ENCODE measurements at places on chromosomes 3 and 15.

DNA sequence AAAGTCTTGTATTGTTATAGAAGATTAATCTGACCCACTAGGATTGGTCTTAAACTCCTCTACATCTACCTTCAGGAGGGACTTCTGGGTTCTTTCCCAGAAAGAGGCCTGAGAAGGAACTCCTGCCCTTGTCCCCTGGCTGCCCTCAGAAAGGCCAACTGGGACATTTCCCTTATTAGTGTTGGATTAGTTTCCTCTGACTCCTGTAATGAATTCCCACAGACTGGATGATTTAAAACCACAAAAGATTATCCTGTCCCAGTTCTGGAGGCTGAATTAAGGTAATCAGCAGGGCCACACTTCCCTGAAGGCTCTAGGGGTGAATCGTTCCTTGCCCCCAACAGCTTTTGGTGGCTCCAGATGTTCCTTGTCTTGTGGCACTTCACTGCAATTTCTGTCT is 102.8 kb upstream of the NMNAT3 start:
- no peak for DNase-seq

DNA sequence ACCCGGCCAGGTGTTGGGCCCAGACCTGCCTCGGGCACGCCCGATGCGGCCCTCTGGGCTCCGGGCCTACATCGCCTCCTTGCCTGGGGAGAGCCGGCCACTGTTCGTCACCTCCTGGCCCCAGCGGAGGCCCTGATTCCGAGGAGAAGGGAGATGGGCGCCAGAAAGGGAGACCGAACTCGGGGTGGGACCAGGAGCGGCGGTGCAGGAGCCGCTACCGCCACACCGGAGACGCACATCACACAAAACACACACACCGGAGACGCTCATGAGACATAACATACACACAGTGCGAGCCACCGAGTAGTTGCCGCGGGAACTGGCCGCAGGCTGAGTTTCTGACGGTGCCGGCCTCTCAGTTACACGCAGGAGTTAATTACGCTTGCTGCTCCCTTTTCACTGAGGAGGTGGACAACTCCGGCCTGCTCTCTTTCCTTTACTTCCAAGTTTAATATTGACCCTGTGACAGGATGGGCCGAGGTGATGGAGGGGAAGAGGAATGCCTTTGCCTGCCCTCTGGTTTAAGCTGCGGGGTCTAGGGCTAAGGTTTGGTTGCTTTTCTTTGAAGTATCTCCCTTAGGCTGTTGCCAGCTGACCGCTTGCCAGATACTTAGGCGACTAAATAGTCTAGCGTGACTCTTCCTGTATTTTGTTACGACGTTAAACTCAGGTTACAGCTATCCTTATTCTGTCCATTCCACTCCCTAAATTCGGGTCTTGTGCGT is 570 bp downstream of the PCNP start:
- DNase-seq: peak; percentile 44

DNA sequence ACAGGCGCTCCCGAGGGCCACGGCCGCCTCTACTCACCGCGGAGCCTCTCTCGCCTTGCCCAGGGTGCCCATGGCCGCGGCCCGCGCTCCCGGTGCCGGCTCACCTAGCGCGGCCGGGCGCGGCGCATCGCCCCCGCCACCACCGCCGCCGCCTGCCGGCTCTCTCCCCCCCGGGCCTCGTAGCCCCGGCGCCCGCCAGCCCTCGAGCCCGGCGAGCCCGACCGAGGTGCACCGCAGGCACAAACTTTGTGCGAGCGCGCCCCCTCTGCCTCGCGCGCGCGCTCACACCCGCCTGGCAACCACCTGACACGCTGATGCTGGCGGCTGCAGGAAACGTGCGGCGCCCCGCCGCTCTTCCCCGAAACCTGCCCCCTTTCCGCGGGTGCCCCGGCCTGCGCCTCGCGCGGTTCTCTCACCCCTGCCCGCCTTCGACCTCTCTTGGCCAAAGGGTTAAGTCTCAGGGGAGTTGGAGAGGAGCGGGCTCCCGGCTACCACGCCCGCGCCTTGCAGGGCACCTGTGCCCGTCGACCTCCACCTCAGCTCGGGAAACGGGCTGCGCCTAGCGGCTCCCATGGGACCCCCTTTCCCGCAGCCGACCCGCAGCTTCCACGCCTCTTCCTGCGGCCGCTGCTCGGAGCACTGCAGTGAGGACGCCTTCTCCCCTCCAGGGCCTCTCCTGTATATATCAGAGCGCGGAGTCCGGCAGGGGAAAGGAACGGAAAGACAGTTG is at the start of gene RASGRP1:
RASGRP1 (minus strand) TSS at position 258 of the 730 bp plus-strand sequence; CDS start at position 72, 186 bp downstream.
- DNase-seq: peak; percentile 81

DNA sequence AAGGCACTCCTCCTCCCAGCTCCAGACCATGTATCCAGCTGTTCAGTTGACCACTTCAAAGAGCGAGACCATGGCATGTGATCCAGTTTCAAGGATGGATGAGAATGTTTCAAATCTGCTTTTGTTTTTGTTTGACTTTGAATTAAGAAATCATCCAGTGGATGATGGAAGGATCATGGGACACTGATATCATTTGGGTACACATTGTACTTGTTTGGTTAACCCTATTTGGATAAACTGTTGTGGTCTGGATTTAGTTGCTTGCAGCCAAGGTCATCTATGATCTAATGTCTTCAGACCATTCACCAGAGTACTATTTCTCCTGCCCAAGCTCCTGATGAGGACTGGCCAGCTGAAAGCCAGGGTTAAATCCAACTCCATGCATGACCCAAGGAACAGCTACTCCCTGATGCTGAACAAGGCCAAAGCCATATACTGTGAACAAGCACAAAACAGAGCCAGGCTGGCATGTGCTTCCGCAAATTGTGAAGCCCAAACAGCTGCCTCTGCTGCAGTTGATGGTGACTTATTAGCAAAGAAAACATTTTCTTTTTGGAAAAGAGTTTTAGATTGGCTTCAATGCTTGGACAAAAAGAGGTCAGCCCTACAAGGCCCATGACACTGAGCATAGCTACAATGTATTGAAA is 5.2 kb upstream of the ADAMTS17 start:
- no peak for DNase-seq

DNA sequence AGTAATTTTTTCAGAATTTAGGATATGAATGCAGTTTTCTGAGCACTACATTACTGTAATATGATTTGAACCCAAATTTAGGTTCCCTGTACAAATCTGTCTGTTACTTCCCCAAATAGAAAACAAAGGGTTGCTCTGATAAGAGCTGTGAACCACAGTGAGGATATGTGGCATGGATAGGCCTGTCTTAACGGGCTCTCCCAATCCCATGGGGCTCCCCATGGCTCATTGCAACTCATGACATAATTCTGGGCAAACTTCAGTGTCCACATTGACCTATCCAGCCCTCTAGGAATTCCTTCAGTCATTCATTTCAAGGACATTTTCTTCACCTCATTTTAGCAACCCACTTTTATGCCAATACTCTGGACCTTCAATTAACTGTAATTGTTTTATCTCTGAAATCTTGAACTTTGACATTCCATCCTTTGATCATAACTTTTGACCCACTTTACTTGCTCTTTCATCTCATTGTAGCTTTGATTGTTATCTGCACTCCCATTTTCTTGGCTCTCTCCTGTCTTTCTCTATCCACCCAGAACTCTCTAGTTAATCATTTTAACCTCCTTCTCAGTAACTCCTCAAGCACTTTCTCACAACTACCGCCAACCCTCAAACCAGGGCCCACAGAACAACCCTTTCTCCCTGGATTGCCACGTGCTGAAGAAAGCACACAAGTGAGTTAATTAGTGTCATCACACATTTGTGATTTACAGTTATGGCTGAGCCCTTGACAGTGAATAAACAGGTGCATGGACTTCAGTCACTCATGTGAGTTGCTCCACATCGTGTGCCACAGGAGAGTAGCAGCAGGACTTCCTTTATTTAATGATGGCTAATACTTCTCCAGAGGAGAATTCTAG is 94.9 kb upstream of the AADACL2 start:
- no peak for DNase-seq

DNA sequence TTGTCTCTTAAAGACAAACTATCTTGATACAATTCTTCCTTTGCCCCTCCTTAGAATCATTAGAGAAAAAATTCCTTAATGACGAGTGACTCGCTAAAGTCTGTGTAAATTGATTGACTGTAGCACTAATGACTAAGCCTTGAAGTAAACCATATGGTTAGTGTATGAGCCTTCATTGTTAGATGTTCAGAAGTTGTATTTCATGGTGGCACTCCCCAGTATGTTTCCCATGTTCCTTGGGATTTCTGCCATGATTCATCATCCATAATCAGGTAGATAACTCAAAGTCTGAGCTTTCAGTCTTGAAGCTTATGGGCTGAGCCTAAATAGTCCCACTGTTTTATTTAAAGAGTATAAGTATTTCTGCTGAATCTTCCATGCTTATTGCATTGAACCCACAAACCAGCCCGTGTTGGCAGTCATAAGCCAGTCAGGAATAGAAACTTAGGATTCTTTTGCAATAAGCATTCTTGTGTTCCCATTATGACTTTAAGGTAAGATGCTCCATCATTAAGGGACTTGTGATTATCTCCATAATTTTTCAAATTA is 371.2 kb upstream of the RARB start:
- no peak for DNase-seq

- DNase-seq: no peak
These were observed 5.4 kb downstream of the ANKRD63 start for GRCh38 chr15:40277471-40277870.

- no peak for DNase-seq
These were observed 695 bp downstream of the RPL32 start for GRCh38 chr3:12840591-12841148.

GRCh38 chr3:57974796-57975388 is 33.3 kb upstream of the FLNB start:
- DNase-seq: no peak

DNA sequence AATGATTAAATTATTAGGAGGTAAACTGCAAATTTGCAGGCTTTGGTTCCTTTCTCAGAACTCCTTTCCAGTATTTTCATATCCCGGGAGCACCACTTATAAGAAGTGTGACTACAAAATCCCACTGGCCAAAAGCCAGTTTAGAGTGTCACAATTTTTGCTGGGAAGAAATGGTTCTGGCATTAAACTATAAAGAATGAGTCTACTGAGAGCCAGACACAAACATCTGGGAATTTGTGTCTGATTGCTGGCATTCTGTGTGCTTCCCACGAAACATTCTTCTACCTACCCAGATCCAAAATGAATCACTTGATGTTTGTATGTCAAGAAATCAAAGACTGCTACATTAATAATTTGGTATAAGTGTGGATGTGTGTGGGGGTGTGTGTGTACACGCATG is 82.8 kb downstream of the DUT start:
- no peak for DNase-seq

DNA sequence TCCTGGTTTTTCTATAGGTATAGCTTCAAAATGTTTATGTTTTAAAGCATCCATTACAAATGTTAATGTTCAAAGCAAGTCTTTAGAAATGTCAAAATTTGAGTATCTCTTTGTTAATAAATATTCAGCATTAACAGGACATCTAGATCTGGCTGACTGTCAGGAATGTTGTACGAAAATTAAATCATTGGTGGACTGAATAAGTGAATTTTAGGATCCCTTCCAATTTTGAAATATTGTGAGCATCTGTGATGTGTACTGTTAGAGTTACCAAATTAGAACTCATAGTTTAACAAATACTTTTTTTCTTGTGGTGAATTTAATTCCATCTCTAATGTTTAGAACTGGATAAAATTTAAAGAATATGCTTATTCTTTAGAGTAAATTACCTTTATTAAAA is 30.1 kb upstream of the CFAP20DC start:
- DNase-seq: no peak

DNA sequence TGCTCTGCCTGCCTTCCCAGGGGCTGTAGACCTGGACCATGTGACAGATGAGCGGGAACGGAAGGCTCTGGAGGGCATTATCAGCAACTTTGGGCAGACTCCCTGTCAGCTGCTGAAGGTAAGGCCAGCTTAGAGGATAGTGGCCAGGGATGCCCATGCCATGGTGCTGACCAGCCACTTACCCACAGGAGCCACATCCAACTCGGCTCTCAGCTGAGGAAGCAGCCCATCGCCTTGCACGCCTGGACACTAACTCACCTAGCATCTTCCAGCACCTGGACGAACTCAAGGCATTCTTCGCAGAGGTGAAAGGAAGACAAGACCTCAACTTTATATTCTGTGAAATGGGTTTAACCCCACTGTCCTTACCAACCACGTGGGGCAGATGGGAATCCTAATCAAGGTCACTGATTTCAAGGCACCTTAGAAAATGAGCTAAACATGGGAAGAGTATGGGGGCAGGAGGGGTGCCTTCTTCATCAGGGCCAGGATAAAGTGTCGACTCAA is 26.7 kb downstream of the NBEAL2 start:
- DNase-seq: no peak

DNA sequence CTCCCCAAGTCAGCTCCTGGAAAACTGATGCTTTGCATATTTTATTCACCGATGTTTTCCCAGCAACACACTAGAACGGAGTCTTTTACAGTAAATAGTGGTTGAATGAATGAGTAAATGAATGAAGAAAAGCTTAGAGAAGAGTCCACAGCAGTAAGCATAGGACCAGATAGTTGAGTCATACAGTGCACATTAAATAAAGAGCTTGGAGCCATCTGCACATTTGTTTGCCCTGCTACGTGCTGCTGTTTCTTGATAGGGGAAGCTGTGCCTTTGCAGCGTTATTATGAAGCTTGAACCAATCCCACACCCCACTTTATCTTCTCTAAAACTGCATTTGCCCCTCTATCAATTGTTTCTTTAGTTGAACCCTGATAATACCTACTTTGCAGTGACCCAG is 1.2 kb downstream of the FAM98B start:
- DNase-seq: no peak

GRCh38 chr15:99923711-99924110 is 190.5 kb upstream of the LYSMD4 start:
- DNase-seq: no peak

GRCh38 chr15:74393423-74393822 is 26.0 kb upstream of the CYP11A1 start:
- DNase-seq: no peak

- no peak for DNase-seq
These were observed 420.4 kb downstream of the TIGIT start for GRCh38 chr3:114714237-114714636.

DNA sequence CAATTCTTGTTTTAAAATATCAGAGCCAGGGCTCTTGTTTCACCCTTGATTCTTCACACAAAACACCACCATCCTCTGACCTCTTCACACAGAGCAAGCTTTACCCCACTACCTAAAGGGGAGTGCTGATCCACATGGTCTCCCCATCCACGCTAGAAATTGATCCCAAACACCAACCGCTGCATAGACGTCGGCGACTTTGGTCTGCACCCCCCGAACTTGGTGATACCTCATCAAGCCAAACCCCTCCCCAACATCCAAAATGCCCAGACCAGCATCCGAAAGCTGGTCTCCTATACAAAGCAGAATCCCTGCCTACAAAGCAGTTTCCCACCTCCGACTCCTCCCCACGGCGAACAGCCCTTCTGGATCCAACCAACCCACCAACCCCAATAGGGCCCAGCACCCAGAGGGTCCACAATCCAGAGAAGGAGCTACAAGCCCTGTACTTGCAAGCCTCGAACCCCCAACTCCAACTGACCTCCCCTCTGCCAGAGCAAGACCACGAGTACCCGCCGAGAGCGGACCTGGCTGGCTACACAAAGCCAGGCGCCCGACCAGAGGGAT is 25.8 kb upstream of the MTHFS start:
- no peak for DNase-seq
